CD4-positive, alpha-beta T cell treated with Interleukin-2 at 100 ng/mL for 4 hours (primary cell): ENCODE measurements at places on chromosomes 3 and 15.

- no peak for DNase-seq
Observed at GRCh38 chr3:126346466-126346865, 10.7 kb downstream of the KLF15 start.

DNA sequence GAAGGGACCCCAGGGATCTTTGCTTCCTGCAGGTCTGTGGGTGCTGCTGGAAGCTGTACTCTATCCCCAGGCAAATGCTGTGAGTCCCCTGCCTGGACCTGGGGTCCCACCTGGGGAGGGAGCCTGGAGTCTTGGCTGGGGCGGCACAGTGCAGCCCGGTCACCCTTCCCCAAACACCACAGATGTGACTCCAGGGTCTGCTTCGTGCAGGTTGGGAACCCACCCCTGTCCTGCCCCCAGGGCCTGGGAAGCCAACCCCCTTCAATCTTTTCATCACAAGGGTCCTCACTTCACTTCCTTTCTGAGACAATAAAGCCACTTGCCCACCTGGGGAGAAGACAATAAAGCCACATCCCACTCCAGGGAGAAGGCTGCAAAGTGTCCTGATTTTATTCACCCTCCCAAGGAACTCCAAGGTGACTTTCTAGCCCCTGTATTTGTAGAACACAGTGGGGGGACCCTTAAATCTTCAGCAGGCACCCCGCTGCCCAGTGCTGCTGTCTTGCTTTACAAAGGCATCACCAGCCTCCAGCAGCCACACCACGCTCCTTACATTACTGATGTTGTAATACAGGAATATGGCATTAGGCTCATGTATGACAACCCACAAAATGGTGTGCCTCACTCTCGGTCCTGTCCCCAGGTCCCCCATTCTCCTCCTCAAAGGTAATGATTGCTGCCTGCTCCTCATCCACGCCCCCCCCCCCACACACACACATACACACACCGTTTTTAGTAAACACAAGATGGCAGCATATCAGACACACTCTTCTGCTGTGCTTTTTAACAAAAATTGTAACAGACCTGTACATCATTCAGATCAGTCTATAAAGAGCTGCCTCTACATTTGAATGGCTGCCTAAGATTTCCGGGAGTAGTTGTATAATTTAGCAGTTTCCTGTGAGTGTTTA, 9.9 kb downstream of the C3orf22 start:
- DNase-seq = no peak

DNA sequence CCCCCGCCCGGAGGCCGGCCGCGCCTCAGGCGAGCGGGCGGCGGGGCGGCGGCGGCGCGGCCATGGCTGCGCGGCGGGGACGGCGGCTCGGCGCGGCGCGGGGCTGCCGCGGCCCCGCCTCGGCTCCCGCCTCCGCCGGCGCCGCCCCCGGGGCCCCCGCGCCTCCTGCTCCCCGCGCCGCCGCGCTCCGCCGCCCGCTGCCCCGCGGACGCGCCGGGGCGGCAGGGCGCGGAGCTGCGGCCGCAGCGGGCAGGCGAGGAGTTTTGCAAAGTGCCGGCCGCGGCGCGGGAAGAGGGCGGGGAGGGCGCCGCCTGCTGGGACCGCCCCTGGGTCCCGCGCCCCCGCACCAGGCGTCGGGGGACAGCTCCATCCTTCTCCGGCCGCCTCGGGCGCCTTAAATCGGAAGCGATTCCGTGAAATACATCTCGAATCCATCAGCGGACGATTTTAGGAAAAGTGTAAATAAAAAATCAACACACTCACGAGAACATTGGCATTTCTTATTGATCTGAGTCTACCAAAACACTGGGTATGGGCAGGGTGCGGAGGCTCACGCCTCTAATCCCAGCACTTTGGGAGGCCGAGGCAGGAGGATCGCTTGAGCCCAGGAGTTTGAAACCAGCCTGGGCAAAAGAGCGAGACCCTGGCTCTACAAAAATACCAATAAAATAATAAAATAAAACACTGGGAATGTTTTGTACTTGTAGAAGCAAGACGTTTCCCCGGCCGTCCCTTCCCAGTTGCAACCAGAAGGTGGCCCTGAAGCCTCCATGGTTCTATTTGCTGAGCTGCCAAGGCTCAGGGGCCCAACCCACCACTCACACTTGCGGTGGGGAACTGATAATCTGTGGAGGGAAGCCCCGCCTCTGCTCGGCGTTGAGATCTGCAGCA, 136.9 kb downstream of the NUP210 start:
- no peak for DNase-seq

DNA sequence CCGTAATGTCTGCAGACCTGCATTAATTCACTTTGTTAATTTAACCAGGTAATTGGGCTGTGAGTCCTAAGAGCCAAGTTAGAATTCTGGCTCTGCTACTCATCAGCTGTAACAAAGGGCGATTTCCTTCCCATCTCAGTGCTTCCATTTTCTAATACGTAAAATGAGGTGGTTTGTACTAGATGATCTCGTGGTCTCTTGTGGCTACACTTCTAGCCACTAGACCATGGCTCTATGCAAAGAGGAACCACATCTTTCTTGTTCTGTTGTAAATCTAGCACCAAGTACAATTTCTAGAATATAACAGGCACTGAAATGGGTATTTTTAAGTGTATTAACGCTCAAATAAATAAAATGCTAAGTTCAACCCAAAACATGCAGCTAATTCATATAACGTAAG, 174.4 kb upstream of the THBS1 start:
- no peak for DNase-seq

GRCh38 chr3:151382671-151383070, 1.9 kb downstream of the P2RY12 start:
- DNase-seq = no peak

- no peak for DNase-seq
Observed at GRCh38 chr3:38119821-38120692, 16.9 kb downstream of the ACAA1 start.

DNA sequence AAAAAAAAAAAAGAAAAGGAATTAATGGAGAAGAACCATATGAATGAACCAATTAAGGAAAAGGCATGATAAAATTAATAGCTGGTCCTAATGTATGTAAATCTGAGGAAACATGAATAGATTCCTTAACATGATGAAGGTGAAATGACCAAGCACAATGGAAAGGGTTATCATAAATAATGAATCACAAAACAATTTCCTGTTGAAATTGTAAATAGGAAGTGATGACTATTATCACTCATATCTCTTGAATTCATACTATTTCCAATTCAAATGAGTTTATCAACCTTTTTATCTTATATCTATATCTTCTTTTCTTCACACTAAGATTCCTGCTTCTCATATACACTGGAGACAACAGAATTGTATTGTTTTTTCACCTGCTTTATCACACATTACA, 32.0 kb downstream of the AADACL2 start:
- DNase-seq = no peak

- DNase-seq = no peak
Observed at GRCh38 chr3:106276151-106276550, 407.3 kb upstream of the CBLB start.

DNA sequence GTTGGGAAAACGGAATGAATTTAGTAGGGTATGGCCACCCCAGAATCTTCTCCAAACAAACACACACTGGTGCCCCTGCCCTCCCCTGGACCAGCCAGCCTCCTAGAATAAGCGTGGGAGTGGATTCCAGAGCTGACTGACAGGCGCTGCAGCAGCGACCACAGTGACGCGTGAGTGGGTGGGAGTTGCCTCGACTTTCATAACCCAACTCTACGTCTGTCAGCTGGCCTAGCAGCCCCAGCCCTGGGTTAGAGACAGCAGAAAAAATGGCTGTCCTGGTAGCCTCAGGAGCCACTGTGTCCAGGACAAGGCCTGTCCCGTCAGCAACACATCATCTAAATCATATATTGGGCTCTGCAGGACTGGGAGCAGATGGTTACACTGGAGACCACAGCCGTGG, 10.0 kb downstream of the PLA2G4B start:
- no peak for DNase-seq

GRCh38 chr3:150278843-150279381, 129.2 kb upstream of the TSC22D2 start:
- DNase-seq = no peak

DNA sequence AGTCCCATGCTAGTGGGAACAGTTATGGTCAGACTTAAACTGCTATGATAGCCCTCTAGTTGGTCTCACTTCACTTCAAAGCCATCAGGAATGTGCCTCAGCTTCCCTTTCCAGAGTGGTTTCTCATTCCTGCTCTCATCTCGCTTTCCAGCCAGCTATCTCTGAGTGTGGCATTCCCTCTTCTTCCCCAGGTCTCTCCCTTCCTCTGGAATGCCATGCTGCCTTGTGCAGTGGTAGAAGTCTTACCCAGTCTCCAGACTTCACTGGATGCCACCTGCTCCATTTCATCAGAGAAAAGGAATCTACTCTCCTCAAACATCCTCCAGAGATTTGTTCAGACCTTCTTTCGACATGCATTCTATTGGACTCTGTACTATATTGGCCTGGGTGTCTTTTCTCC, 83.0 kb downstream of the AGBL1 start:
- no peak for DNase-seq

GRCh38 chr3:129230311-129231019, 18.9 kb upstream of the COPG1 start:
- DNase-seq = peak; percentile 46

DNA sequence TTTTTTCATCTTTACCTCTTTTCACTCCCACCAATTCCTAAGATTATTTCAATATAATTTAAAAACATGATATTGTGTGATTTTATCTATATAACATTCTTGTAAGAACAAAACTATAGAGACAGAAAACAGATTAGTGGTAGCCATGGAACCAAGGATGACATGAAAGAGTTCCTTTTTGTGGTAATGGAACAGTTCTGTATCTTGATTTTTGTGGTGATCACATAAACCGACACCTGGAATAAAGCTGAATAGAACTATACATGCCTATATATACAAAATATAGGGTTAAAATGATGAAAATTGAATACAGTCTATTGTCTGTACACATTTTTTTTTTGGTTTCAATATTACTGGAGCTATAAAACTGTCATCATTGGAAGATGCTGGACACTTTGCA, 945.4 kb downstream of the SI start:
- no peak for DNase-seq

- DNase-seq = no peak
Observed at GRCh38 chr3:107201146-107201545, 176.1 kb upstream of the CCDC54 start.

DNA sequence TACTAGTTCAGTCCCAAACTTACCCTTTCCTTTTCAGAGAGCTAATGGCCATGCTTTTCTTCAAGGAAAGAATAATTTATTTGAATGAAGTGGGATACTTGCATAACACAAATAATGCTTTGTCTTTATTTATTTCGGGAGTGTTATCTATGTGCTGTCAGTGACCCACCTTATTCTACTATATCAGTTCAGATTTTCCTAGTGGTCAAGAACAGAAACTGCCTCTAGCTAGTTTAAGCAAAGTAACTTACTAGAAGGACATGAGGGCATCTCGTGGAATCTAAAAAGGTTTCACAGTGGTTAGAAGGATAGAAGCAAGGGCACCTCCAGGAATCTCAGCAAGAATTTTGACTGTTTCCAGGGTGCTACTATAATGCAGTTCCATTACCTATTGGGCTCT, 3.8 kb upstream of the TIMMDC1 start:
- DNase-seq = no peak

- no peak for DNase-seq
Observed at GRCh38 chr15:64137226-64137833, 14.2 kb upstream of the SNX22 start.

GRCh38 chr3:194240766-194241165, 104.8 kb downstream of the HES1 start:
- no peak for DNase-seq

DNA sequence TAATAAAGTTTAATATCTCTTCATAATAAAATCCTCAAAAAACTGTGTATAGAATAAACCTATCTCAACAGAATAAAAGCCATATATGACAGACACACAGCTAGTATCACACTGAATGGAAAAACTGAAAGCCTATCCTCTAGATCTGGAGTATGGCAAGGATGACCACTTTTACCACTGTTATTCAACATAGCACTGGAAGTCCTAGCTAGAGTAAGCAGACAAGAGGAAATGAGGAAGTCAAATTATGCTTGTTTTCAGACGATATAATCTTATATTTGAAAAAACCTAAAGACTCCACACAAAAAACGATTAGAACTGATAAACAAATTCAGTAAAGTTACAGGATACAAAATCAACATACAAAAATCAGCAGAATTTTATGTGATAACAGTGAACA, 57.4 kb upstream of the DIPK2A start:
- no peak for DNase-seq

DNA sequence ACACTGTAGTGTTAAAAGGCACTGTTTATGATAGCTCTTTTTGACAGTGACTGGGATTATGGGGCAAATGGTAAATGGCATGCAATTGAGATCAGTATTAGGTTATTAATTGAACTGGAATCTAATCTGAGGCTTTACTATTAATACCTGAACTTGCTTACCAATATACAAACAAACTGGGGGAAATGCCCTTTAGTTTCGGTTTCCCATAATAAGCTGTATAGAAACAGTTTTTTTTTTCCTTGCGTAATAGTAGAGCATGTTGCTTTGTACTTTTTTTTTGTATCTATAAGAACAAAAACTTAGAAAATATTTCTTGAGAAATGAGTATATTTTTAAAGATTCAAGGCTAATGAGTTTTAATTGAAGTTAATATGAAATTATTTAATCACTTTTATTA, 95.0 kb downstream of the FNDC3B start:
- peak; percentile 38 for DNase-seq

DNA sequence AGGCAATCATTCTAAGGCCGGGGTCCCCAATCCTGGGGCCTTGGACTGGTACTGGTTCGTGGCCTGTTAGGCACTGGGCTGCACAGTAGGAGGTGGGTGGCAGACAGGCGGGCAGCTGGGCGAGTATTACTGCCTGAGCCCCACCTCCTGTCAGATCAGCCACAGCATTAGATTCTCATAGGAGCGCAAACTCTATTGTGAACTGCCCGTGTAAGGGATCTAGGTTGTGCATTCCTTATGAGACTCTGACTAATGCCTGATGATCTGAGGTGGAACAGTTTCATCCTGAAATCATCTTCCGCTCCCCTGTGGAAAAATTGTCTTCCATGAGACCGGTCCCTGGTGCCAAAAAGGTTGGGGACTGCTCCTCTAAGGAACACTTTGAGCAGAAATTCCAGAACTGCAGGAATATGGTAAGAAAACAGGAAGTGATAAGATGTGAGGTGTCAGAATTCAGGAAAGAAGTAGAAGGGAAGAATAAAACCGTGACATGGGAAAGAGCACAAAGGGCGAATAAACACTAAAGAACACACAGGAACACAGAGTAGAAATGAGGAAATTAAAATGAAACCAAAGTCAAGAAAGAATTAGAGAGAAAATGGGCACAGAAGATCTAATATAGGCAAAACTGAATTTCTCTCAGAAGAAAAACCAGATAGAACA, 57.6 kb downstream of the PDCD6IP start:
- no peak for DNase-seq

GRCh38 chr15:45402162-45402954, 24.0 kb upstream of the GATM start:
- DNase-seq = peak; percentile 97

DNA sequence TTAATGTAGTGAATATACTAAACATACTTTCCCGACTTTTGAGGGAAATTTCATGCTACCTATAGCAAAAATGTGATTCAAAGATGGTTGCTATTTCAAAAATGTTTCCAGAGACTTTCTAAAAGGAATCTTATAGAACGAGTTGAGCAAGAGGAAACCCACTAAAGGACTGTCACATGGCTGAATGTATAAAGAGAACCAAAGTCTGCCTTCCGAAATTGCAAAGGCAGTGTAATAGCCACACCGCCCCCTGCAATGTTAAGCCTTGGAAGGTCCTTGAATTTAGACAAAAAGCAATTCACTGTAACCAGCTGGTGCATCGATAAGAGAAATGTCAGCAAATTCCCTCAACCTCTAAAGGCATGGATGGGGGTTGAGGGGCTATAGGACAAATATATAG, 142.8 kb downstream of the CHL1 start:
- no peak for DNase-seq

- DNase-seq = peak; percentile 12
Observed at GRCh38 chr3:129441215-129441614, 1.2 kb downstream of the IFT122 start.
